ENCODE measurements at places on chromosomes 4 and X.

DNA sequence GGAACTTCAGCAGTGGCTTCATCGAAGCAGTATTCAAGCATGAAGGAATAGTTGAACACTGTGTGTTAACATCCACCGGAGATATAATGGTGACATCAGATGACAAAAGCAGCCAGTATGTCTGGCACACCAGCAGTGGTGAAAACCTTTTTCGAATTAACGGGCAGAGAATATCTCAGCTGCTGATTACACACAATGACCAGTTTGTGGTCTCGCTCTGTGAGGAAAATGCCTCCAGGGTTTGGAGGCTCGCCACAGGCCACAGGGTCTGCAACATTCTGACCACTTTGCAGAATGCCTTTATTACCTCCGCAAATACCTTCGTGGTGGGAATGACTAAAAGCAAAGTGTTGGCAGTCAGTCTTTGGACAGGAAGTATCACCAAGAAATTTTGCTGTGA is 201.5 kb downstream of the NWD2 start:
- DNase-seq, result no peak

DNA sequence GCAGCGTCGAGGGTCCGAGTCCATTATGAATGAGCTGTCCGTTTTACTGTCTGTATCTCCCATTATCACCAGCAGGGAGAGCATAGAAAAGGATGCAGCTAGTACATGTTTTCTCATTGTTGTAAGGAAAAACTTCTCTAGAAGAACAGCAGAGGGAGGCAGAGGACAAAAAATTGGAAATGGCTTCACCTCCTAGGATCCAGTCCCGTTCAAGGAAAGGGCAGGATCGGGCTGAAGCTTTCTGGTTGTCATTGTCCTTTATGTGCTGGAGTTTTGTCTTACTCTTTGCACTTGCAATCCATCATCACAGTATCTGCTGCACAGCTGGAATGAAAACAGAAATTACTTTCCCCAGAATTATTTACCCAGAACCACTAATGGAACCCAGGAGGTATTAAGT is 14.7 kb downstream of the NDP start:
- peak; percentile 35 for DNase-seq

DNA sequence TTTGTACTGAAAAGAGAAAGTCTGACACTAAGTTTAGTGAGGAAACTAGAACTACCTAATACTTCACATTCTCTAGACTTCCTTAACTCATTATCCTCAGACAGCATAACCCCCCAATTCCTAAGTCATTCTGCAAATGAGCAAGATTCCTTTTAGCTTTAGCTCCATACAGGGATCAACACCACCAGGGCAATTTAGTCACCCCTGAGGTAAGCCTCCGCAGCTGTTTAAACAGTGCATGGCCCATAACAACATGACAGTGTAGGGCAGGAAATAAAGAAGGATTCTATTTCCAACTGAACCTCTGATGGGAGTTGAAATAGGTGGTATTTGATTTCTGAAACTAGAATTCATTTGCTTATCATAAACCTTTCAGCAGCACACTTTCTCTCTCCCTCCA is 112.8 kb upstream of the DKK2 start:
- no peak for DNase-seq

DNA sequence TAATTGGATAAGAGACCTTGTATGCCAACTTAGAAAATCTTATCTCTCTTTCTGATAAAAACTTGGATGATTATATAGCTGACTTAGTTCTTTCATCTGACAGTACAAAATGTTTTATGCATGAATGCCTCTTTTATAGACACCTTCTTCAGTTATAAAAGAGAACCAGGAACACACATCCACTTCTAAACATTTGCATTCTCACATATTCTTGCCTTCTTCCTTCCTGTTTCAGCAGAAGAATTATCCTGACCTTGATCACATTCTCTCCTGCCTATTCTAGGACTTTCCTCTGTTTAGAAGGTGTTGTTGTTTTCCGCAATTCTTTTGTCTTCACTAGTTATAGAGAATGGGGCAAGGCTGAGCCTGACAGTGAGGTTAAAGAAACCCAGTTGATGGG is 80.9 kb downstream of the LARP7 start:
- DNase-seq, result no peak

- DNase-seq, result no peak
Measured at GRCh38 chrX:54248309-54248708, 65.3 kb upstream of the FAM120C start.

DNA sequence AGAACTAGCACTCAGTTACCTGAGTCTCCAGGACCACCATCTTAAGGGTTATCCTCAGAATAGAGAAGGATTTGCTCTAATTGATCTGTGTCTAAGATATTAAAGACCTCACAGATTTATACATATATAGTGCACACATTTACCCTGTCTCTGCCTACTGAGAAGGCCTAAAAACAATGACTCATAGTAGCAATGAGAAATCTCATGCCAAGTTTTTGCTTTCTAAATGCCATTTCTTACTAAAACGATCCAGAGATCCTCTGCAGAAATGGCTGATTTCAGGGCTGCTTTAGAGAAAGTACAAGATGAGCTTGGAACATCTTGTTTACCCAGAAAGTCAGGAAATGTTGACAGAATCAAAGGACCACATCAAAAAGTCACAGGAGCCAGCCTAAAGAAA is 79.1 kb upstream of the INPP4B start:
- DNase-seq, result no peak

DNA sequence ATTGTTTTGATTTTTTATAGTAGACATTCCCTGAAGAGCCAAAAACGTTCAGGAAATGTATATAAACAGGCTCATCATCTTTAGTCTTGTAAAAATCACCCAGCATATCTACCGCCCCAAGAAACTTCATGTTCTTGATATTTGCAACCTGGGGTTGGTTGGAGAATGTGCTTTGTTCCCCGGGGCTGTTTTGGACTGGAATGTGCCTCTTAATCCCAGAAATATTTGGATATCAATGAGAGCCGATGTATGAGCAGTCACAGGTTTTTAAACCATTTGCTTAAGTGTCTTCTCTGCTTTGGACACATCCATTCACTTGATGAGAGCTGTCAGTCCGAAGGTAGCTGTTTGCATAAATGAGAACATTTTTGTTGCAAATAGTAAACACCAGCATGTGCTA is 449.7 kb downstream of the PCDH7 start:
- no peak for DNase-seq

DNA sequence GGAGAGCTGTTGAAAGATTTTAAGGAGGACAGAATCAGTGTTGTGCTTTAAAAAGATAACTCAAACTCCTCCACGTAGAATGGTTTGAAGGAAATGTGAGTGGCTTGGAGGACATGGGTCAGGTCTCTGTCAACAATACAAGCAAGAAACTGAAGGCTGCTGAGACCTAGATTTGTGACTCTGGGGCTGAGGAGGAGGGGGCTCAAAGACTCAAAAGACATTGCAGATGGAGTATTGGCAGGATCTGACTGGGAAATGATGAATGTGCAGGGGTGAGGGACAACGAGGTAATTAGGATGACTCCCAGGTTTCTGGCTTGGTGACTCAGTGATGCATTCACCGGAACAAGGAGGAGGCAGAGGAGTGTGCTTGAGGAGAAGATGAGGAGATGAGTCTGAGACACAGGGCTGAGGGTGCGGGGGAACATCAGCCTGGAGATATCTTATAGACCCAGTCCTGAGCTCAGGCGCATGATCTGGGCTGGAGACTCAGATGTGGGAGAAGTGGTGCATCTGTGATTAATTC is 3.3 kb upstream of the RPS4X start:
- DNase-seq, result no peak

- DNase-seq, result no peak
Measured at GRCh38 chr4:188372058-188372457, 232.8 kb downstream of the TRIML1 start.

GRCh38 chrX:44903830-44904530 is 31.0 kb downstream of the KDM6A start:
- DNase-seq, result no peak

DNA sequence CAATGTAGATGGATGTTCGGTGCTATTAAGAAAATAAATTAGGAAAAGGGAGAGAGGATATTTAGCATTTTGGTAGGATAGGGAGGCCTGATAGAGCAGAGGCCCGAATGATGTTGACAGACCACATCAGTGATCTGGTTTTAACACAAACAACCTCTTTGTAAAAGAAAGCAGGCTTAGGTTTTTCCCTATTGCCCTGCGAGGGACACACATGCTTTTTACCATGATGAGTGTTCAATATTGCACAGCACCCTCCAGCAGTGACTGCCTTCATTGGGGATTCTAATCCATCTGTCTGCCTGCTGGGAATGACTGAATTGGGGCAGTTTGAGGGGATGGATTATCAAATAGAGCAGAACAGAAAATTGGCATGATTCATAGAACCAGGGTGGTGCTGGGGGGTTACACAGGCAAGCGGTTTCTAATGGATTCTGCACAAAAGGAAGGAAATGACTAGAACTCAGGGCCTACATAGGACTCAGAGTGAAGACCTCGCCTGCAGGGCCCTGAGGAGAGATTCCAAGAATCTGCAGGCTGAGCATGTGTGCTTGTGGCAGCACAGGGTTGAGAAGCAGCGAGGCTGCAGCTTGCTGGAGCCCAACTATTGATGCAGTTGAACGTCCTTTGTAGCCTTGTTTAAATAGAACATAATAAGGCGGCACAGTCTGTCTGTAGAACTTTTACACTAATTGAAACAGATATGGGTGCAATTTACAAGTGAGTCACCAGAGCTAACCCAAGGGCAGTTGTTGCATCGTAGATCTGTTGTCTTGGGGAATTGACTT is 58.0 kb downstream of the RHOH start:
- no peak for DNase-seq

DNA sequence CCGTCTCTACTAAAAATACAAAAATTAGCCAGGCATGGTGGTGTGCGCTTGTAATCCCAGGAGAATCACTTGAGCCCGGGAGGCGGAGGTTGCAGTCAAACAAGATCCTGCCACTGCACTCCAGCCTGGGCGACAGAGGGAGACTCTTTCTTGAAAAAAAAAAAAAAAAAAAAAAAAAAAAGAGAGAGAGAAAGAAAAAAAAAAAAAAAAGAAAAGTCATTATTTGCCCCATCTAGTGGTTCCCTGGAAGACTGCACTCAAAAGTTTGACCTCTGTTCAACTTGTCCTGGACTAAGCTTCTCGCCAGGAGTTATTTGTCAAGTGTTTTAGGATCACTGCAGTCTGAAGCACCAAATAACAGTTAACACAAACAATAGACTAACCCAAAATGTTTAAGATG is 45.3 kb upstream of the KCTD8 start:
- peak; percentile 13 for DNase-seq

GRCh38 chr4:41933997-41934503 is 1.2 kb upstream of the TMEM33 start:
- no peak for DNase-seq

GRCh38 chrX:54994099-54994498 is at the start of gene PFKFB1:
PFKFB1 (minus strand) TSS chrX:54994188; CDS start chrX:54994007, 181 bp downstream.
- DNase-seq, result no peak

Data from H7 (cell line).